ENCODE measurements at places on chromosomes 5 and 9. TPM values are rescaled to one million over a fixed set of nuclear protein-coding genes. Genes with fewer than 3 reads are reported as not detected.
A peak's percentile ranks its signal among the peaks of the same experiment; 100 is the strongest.

GRCh38 chr5:177610770-177611445 lies 11.0 kb downstream of the B4GALT7 start:
- no peak for DNase-seq

DNA sequence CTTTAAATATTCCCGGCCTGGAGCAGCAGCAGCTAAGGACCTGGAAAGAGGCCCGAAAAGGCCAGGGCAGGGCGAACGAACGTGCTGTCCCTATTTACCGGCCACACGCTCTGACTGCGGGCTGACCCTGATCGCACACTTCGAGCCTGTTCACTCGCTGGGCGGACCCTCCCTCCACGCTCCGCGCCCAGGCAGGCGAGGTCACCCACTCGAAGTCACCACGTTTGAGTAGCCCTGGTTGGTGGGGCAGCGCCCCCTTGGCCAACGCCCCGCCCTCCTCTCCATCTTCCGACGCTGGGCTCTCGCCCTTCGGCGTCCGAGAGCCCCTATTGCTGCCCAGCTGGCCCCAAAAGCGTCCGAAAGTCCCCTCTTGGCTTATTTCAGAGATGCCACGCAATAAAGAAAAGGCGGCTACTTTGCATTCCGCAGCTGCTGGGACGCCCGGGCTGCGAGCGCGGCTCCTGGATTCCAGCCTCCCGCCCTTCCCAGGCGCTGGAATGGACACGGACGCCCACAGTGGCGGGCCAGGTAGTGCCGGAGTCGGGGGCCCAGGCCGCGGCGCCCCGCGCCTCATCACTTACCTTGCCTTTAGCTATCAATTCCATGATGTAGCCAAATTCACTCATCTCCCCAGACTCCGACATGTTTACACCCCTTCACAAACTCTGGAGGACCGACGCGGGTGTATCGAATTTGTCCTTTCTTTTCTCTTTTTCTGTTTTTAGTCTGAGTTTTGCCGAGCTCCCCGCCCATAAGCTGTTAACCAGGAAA lies 9.9 kb upstream of the TRIM36 start:
- DNase-seq = peak; percentile 35

DNA sequence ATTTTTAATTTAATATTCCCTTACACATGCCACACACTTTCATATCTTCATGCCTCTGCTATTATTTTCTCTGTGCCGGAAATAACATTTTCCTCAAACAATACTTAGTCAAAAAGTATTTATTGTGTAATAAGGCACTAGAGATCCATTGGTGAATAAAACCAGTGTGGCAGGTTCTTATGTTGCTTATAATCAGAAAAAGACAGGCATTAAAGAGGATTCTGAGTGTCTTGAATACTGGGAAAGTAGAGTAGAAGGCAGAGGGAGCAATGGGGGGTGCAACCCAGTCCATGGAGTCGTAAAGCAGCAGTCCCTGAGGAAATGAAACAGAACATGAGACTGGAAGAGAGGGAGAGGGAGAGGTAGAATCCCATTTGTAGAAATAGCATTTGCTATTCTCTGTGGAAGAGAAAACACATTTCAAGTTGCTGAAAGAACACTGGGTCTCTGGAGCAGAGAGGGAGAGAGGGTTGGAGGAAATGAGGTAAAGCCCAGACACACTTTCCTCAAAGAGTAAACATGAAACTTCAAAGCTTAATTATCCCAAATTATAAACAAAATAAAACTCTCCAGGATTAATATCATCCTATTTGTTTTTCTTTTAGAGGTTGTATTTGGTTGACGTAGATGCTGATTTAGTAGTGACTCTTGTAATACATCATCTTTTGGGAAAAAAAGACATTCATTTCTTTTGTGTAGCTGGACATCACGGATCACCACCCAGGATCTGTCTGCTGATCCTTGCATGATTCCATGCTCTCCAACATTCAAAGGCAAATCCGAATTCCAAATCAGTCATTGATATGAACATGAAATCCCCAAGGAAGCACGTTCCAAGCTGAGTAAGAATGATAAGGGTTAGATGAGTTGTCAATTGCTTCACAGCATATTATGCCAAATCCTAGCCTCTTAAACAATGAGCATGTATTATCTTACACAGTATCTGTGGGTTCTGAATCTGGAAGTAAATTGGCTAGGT lies 37.4 kb upstream of the GRAMD2B start:
- DNase-seq = no peak

- no peak for DNase-seq
Measured at GRCh38 chr5:53469946-53470687, 10.3 kb upstream of the FST start.

GRCh38 chr5:37619353-37619752 lies 220.5 kb downstream of the GDNF start:
- peak; percentile 3 for DNase-seq

GRCh38 chr9:130461218-130461630 lies 16.5 kb downstream of the ASS1 start:
- DNase-seq = peak; percentile 89

Gene GEMIN5
- polyA plus RNA-seq = 24.7 TPM

GRCh38 chr5:41707853-41708603 lies 162.2 kb downstream of the OXCT1 start:
- no peak for DNase-seq

GRCh38 chr5:72472031-72472430 lies 35.2 kb downstream of the ZNF366 start:
- DNase-seq = no peak

GRCh38 chr5:73495772-73496335 lies 2.4 kb upstream of the BTF3 start:
- no peak for DNase-seq

Gene KIAA0825
- 6.9 TPM for polyA plus RNA-seq

GRCh38 chr9:81530310-81530810 lies 159.0 kb downstream of the TLE1 start:
- DNase-seq = no peak

DNA sequence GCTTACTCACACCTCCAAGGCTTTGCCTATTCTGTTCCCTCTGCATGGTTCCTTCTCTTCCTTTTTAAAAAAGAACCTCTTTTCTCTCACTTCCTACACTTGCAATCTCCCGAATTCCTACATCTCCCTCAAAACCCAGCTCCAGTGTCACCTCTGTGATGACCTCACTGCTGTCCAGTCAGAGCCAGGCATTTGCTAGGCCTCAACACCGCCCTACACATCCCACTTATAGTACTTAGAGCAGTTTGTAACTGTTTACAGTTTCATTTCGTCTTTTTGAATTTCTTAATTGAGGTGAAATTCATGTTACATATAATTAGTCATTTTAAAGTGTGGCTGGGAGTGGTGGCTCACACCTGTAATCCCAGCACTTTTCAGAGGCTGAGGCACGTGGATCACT lies 30.8 kb downstream of the CD14 start:
- no peak for DNase-seq

Gene DMRT3
- not detected for polyA plus RNA-seq

Gene ANKS6
- 31.6 TPM for polyA plus RNA-seq

Gene ZNF354C
- polyA plus RNA-seq = 15.7 TPM

Gene ADAMTS2
- polyA plus RNA-seq = 33.9 TPM

Gene CBY3
- 0.23 TPM for polyA plus RNA-seq

Gene RANBP17
- polyA plus RNA-seq = 44.0 TPM

- DNase-seq = no peak
Measured at GRCh38 chr9:129068110-129068509, 12.8 kb upstream of the DOLPP1 start.

DNA sequence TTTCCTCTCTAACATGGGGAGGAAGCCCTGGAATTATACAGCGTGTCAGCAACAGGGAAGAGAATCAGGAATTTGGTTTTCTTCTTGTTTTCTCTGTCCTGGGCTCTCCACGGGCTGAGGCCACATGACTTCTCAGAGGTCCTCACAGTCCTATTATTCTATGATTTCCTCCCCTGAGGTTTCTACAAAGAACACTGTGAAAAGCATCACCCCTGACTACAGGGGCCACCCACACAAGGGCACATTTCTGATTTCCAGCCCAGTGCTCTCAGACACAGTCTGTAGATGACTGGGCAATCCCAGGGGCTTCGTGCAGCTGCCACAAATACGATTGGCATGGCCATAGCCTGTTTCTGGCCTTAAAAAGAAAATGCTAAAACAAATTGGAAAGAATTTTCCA lies 284.9 kb downstream of the CEMIP2 start:
- DNase-seq = no peak

GRCh38 chr9:131228988-131229387 lies 47.3 kb downstream of the FAM78A start:
- DNase-seq = no peak

- DNase-seq = no peak
Measured at GRCh38 chr5:66617226-66617861, 21.2 kb downstream of the MAST4 start.

- no peak for DNase-seq
Measured at GRCh38 chr5:127950707-127951391, 132.7 kb upstream of the SLC12A2 start.

Gene CYSRT1
- polyA plus RNA-seq = 1.4 TPM

- DNase-seq = no peak
Measured at GRCh38 chr9:88221105-88221504, 82.8 kb upstream of the SPATA31C2 start.

GRCh38 chr5:54514841-54515432 lies 2.6 kb upstream of the SNX18 start:
- no peak for DNase-seq

Gene AIF1L
- 39.9 TPM for polyA plus RNA-seq

- no peak for DNase-seq
Measured at GRCh38 chr9:16406526-16407225, 463.8 kb downstream of the BNC2 start.

Gene ORM2
- polyA plus RNA-seq = 0.66 TPM

Gene PPP2R2B
- 0.28 TPM for polyA plus RNA-seq

GRCh38 chr9:96203867-96204501 lies 98.0 kb downstream of the HSD17B3 start:
- DNase-seq = no peak

Gene BSPRY
- 7.5 TPM for polyA plus RNA-seq

DNA sequence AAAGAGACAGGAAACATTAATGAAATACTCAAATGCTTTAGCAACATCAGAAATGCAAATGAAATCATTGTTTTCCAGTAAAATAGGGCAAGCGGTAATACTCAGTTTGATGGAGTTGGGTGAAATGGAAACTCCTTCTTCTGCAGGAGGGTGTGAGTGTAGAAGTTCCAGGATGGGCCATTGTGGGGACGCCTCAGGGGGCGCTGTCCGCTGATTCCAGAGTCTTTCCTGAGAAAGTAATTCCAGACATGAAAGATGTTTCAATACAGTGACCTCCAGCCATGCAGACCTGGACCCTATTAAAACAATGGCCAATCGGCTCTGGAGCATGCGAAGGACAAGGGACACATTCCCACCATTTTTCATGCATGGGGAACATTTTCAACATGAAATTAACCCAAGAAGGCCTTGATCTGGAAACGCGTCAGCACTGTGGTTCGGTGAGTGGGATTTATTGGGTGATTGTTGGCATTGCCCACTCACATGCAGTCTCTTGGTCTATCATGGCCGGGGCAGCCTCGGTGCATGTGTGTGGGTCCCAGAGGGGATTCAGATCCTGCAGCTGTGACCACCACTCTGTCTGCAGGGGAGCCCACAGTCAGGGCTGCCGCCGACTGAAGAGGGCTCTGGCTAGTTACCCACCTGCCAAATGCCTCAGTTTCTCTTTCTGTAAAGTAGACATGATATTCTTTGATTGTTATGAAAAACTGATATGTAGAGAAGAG lies 132.6 kb upstream of the IRX4 start:
- DNase-seq = peak; percentile 76

GRCh38 chr9:136619742-136620440 lies 42.8 kb upstream of the EGFL7 start:
- no peak for DNase-seq

GRCh38 chr9:110978516-110978915 lies 59.8 kb downstream of the LPAR1 start:
- DNase-seq = no peak

Gene ADAMTSL1
- 19.3 TPM for polyA plus RNA-seq

DNA sequence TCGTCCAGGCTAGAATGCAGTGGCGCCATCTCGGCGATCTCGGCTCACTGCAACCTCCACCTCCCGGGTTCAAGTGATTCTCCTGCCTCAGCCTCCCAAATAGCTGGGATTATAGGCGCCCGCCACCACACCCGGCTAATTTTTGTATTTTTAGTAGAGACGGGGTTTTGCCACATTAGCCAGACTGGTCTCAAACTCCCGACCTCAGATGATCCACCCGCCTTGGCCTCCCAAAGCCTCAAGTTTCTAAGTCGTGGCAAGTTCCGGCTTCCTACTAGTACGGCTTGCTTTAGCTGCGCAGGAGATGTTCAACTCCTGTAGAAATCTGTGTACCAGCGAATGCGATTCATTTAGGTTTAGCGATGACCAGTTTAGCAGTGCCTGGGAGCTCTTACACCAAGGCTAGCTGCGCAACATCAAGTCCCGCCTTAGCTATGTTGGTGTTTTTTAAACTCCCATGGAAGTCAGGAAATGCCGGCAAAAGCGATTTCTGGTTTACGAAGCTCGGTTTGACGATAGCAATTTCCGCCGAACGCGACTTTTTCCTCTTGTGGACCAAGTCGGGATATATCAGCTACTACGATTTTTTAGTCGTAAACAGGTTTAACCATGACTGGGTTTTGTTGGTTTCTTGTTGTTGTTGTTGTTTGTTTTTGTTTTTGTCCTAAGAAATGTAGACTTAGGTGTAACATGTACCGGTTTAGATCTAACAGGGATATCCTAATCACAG lies 46.4 kb downstream of the ANXA2R start:
- peak; percentile 33 for DNase-seq

Gene DOCK8
- polyA plus RNA-seq = 8.9 TPM

Gene PKN3
- 18.0 TPM for polyA plus RNA-seq

DNA sequence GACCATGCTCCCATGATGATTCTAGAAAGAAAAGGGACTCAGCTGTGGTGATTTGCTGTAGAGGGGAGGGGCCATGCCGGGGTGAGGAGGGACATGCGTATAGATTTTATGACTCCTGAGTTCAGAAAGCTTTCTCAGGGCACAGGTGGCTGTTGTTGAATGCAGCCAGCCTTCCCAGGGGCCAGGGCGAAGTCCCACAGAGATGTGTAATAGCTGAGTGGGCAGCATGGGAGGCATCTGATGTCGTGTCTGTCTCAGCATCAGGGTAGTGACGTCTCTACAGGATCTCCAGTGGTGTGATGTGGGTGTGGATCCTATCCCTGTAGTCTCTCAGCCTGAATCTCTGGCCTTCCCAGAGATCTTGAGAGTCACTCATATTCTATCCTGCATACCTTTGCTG lies 7.8 kb upstream of the BOD1 start:
- DNase-seq = no peak

DNA sequence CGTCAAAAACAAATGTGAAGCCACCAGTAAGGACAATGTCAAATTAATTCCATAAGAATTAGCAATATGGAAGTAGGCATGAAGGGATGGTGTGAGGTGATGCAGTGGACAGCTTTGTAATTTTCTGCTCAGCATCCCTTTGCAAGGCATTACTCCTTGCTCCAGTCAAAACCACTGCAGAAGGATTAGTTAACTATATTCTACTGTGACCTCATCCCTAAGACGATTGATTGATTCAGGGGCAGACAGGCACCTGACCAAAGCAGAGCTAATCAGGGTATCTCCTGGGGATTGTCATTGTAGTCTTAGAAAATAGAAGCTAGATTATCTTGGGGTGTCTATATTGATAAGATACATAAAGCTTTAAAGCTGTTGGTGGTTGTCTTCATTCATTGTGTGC lies 98.7 kb downstream of the NMUR2 start:
- no peak for DNase-seq
